ENCODE measurements at places on chromosomes 12 and 14.

GRCh38 chr14:58200846-58201245, 897 bp downstream of the ACTR10 start:
- no peak for DNase-seq

- DNase-seq: no peak
These were observed 3.7 kb downstream of the TBX5 start for GRCh38 chr12:114402084-114402717.

GRCh38 chr12:90020881-90021280, 312.2 kb upstream of the ATP2B1 start:
- DNase-seq: no peak

- DNase-seq: no peak
These were observed 640 bp downstream of the ARMH4 start for GRCh38 chr14:58151133-58152013.

DNA sequence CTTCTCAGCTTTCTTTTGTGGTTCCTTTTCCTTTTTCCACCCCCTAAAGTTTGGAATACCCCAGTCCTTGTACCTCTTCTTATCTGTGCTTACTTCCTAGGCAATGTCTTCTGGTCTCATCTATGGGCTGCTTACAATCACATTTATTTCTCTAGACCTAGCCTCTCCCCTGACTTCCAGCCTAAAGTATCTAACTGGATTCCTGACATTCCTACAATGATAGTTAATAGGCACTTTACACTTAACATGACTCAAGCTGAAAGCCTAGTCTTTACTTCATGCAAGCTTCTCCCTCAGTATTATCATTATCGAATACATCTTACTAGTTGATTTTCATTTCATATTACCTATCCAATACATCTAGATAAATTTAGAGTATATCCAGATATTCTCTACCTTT, 21.2 kb downstream of the CLECL1 start:
- no peak for DNase-seq

DNA sequence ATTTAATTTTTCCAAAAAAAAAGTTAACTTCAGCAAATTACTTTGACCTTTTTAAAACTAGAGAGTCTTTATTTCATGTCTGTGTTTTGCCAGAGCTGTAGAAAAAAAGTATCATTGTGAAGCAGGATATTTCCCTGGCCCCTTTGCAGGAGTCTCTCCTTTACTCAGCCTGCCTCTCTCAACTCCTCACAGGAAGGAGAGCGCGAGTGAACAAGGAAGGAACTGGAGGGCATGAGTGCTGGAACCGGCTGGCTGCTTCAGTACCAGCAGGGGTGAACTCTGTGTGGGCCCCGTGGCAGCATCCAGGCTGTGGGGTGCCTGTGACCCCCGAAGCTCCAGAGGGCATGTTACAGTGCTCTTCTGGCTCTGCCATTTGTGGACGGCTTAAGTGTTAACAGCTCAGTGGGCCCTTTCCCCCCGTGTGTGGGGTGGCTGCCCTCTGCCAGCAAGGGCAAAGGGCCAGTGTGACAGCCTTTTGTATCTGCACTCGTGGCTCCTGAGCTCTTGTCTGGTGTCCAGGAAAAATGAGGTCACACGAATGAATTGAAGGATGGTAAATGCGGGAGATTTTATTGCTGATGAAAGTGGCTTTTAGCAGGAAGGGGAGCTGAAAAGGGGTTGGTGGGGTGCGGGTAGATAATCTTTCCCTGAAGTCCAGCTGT, 76.6 kb upstream of the KCNH3 start:
- DNase-seq: no peak

DNA sequence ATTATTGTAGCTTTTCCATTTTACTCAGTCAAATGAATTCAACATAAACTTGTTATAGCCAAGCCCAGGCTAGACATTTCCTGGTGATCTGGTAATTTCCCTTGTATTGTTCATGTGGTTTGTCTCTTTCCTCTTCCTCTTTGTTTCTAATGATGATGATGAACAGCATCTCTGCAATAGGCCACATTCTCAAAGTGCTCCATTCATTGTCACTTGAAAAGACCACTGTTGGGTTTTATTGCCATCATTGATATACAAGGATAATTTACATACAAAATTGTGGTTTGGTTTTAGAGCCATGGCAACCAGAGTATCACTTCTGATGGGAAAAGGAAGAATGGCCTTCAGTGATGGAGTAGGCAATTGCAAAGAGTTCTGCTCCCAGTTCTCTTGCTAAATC, 379.3 kb downstream of the RGS6 start:
- DNase-seq: no peak

DNA sequence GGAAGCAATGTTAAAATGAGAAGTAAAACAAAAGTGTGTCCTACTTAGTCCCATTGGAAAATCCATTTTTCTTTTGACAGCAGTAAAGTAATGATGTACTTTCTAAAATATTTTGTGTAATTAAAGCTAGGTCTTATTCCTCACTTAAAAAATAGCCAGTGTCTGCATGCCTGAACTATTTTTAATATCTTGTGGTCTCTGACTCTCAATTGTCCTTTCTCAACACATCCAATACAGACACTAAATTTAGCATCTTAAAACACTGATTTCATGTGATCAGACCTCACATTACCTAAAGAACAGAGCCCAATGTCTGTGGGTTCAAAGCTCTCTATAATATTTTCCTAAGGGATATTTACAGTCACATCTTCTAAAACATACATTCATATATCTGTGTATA, 108.0 kb downstream of the DERA start:
- DNase-seq: no peak
